ENCODE measurements at places on chromosomes 1 and 21. TPM values are rescaled to one million over a fixed set of nuclear protein-coding genes. Genes with fewer than 3 reads are reported as not detected.

- no peak for DNase-seq
- H3K27me3 ChIP-seq = no peaks in the 10 kb centered on the region
- H3K4me3 ChIP-seq = no peak overlapping the region
- no peaks in the 10 kb centered on the region for H3K36me3 ChIP-seq
- H3K4me1 ChIP-seq = peaks cover 3% of the 10 kb centered on the region
These were observed 116.2 kb downstream of the TGFBR3 start for GRCh38 chr1:91769742-91770141.

DNA sequence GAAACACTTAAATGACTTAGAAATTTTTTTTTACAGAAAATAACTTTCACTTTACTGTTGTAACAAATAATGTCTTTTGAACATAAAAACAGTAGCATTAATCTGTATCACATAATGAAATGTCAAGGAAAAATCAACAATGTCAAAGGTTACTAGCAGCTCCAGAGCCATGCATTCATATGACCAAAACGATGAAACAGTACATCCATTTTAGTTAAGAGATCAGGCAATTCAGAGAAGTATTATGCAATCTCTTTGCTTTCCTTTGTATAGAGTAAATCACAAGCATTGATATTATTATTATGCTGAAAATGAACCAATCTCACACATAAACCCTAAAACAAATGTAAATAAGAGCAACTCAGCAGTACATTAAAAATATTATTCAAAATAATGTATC is 748.9 kb downstream of the PLA2G4A start:
- H3K36me3 ChIP-seq = no peaks in the 10 kb centered on the region
- no peak overlapping the region for H3K27ac ChIP-seq
- no peak overlapping the region for H3K4me3 ChIP-seq
- no peak for DNase-seq
- no peaks in the 10 kb centered on the region for H3K4me1 ChIP-seq

GRCh38 chr1:114088392-114089299 is 65.0 kb downstream of the SYT6 start:
- peaks cover 2% of the 10 kb centered on the region for H3K4me1 ChIP-seq
- no peak overlapping the region for H3K27ac ChIP-seq
- DNase-seq = no peak
- peaks cover 21% of the 10 kb centered on the region for H3K27me3 ChIP-seq

DNA sequence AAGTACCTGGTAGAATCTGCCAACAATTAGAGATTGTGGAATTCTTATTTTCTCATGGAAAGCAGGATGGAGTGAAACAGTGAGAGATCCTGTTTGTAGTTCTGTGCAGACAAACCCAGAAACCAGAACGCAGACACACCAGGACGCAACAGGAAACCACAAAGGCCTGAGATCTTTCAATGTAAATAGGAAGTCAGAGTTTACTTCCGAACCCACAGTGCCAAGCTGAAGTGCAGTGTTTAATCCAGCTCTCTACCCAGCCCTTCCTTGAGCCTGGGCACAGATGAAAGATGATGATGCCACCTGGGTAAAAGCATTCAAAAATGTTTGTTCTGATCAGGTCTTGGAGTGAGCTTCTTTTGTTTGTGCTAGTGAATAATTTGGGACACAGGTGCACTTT is 244.2 kb upstream of the HOOK1 start:
- H3K27me3 ChIP-seq = peaks cover 7% of the 10 kb centered on the region
- DNase-seq = peak; percentile 32
- H3K27ac ChIP-seq = no peak overlapping the region
- H3K4me3 ChIP-seq = peak overlapping the region; percentile 29

GRCh38 chr21:26883768-26884167 is 38.6 kb upstream of the ADAMTS1 start:
- no peaks in the 10 kb centered on the region for H3K36me3 ChIP-seq
- DNase-seq = no peak
- no peaks in the 10 kb centered on the region for H3K27me3 ChIP-seq
- H3K4me1 ChIP-seq = no peaks in the 10 kb centered on the region

- H3K4me1 ChIP-seq = peaks cover 3% of the 10 kb centered on the region
- no peak for DNase-seq
- peak overlapping the region; percentile 34 for H3K27ac ChIP-seq
- H3K36me3 ChIP-seq = no peaks in the 10 kb centered on the region
These were observed 87.4 kb upstream of the TMEM51 start for GRCh38 chr1:15066191-15066590.

GRCh38 chr1:44010935-44011471 is 19.6 kb downstream of the CCDC24 start:
- H3K27me3 ChIP-seq = peaks cover 3% of the 10 kb centered on the region
- no peak for DNase-seq
- no peak overlapping the region for H3K27ac ChIP-seq
- peaks cover 10% of the 10 kb centered on the region for H3K4me1 ChIP-seq
- no peak overlapping the region for H3K4me3 ChIP-seq

GRCh38 chr1:55168353-55168752 is 46.8 kb downstream of the USP24 start:
- H3K27me3 ChIP-seq = no peaks in the 10 kb centered on the region
- H3K4me3 ChIP-seq = no peak overlapping the region
- no peak overlapping the region for H3K27ac ChIP-seq
- DNase-seq = no peak

DNA sequence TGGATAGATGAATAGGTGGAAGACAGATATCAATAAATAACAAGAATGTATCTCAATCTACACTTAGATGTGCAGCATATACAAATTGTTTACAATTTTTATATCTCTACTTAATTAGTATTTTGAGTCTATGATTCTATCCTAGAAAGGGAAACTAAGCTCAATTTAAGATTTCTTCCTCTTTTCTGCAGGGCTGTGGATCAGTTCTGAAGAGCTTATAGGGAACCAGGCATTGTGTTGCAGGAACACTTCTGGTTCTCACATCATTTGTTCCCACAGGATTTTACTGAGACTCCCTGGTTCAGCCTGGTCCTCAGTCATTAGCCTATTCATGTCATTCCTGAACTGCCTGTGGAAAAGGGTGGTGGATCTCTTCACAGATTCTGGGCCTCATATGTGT is 105.8 kb downstream of the TNFSF18 start:
- H3K27ac ChIP-seq = no peak overlapping the region
- no peak overlapping the region for H3K4me3 ChIP-seq
- H3K27me3 ChIP-seq = no peaks in the 10 kb centered on the region
- peaks cover 25% of the 10 kb centered on the region for H3K4me1 ChIP-seq

DNA sequence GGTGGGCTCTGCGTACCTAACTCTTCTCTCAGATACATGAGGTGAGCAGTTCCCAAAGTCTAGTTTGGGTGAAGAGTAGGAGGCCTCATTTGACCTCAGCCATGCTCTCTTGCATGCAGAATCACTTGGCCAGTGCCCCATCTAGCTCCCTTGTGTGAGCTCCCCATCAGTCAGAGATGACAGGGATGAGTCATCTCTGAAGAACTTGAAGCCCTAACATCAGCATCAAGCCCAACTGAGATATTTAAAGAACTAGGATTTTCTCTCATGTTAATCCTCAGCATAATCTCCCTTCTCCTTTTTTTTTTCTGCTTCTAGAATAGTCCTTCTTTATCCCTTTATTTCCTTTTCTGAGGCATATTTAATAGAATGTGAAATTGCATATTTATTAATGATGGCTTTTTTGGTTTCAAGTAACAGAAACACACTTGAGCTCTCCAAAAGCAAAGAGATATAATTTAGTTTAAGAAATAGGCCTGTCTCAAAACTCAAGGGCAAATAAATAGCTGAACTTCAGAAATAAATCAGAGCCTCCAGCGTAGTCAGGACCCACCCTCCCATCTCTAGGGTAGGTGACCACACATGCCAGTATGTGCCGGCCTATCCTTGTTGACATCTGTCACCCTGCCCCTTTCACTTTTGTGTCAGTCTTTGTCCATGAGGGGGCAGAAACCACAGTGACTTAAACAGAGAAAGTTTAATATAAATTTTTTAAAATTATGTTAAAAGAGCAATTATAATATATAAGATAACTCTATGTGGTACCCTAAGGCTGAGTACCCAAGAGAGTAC is 112.3 kb downstream of the TSEN15 start:
- no peak overlapping the region for H3K27ac ChIP-seq
- no peak overlapping the region for H3K4me3 ChIP-seq
- H3K4me1 ChIP-seq = peaks cover 1% of the 10 kb centered on the region
- peaks cover 11% of the 10 kb centered on the region for H3K27me3 ChIP-seq

The GNAT2 gene
- total RNA-seq = not detected

The NECTIN4 gene
- not detected for total RNA-seq

The LCE3D gene
- total RNA-seq = not detected

The GPR25 gene
- 0.91 TPM for total RNA-seq

The PGLYRP3 gene
- total RNA-seq = not detected
